ENCODE measurements at places on chromosomes 5 and 9.

DNA sequence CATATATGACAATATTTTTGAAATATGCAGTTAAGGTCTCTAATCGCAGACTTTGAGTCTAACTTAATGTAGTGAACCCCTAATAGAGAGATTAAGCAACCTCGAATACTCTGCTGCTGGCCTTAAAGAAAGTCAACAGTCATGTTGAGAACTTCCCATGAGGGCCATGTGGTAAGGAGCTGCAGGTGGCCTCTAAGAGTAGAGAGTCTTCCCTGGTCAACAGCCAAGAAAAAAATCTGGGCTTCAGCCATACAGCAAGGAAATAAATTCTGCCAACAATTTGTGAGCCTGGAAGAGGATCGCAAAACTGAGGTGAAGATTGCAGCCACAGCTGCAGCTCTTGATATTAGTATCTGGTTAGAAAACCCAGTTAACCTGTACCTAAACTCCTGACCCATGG, 935.2 kb upstream of the TYRP1 start:
- no peak for DNase-seq

GRCh38 chr9:12318732-12319685, 374.2 kb upstream of the TYRP1 start:
- DNase-seq: no peak

DNA sequence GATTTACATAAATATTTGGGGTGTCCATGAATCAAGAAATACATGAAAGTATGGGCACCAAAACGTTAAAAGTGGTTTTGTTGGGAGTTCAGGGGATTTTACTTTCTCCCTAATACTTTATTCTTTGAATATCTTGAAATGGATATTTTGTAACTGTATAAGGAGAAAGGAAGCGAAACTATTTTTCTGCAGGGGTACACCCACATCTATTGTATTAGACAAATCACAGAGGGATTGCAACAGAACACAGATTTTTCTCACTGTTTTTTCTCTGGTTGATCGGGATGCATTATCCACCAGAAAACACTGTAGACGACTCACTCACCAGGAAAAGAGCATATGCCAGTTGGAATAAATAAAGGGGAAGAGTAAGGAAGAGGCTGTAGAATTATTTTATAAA, 1.2 kb upstream of the RABGAP1 start:
- no peak for DNase-seq

DNA sequence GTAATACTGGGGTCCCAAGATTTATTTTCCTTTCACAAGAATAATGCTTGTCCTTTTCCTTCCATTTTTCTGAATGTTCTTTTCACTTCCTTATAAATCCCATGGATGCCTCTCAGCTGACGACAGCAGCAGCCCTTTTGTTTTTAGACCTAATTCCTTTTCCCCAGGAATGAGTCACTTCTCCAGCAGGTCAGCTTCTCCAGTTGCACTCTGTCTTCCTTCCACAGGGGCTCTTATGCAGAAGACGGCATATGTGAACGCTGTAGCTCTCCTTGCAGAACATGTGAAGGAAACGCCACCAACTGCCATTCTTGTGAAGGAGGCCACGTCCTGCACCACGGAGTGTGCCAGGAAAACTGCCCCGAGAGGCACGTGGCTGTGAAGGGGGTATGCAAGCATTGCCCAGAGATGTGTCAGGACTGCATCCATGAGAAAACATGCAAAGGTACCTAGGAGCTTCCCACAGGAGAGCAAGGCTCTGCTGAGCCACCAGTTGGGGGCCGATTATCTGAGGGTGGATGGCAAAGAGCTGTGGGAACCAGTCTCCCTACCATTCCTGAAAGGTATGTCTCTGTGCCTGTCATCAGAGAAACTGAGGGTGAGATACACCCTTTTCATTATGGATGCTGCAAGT, 72.9 kb downstream of the RFK start:
- DNase-seq: no peak

DNA sequence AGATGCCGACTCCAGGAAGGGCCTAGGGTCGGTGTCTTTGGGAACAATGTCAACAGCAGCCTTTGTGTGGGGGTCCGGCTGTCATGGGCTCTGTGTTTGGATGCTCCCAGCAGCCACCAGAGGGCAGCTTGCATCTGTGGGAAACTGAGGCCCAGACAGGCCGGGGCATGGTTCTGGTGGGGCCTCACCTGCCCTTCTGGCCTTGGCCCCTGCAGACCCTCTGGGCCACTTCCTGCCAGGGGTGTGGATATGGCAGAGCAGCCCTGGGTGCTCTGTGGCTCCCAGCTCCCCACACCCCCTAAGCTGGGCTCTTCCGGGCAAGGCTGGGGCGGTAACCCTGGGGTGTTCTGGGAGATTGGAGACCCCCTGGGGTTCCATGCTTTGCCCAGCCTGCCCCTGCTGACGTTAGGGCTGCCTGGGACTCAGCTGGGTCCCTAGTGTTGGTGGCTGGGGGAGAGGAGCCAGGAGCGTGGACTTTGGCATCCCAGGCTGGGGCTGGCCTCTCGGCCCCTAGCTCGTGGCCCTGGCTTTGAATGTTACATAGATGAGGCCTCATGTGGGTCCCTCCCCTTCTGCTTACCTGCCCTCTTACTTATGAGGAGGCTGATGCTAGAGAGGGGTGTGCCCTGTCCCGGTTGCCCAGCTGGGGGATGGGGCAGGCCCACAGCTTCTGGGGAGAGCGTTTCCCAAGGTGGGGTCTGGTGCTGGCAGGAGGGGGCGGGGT, 38.3 kb downstream of the RXRA start:
- no peak for DNase-seq

- DNase-seq: no peak
These were observed 187.1 kb downstream of the CFAP90 start for GRCh38 chr5:7663808-7664207.

- DNase-seq: no peak
These were observed 25.6 kb downstream of the RASGRF2 start for GRCh38 chr5:80985600-80986228.

DNA sequence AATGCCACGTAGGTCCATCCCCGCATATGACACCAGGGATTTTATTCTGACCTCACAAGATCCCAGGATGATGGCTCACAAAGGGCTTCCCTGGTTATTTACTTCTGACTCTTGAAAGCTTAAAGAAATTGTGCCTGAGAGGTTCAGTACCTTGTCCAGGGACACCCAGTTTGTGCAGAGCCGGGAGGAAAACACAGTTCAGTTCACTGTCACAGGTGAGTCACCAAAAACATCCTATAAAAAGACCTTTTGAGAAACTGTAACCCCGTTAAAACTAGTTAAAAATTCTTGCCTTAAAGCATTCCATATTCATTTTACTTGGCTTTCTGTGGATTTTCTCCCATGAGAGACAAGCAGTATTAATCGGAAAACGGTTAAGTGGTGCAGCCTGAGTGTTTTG, 56.6 kb downstream of the ZNF510 start:
- DNase-seq: peak; percentile 7

- no peak for DNase-seq
These were observed 21.3 kb downstream of the HTR4 start for GRCh38 chr5:148633067-148633377.

DNA sequence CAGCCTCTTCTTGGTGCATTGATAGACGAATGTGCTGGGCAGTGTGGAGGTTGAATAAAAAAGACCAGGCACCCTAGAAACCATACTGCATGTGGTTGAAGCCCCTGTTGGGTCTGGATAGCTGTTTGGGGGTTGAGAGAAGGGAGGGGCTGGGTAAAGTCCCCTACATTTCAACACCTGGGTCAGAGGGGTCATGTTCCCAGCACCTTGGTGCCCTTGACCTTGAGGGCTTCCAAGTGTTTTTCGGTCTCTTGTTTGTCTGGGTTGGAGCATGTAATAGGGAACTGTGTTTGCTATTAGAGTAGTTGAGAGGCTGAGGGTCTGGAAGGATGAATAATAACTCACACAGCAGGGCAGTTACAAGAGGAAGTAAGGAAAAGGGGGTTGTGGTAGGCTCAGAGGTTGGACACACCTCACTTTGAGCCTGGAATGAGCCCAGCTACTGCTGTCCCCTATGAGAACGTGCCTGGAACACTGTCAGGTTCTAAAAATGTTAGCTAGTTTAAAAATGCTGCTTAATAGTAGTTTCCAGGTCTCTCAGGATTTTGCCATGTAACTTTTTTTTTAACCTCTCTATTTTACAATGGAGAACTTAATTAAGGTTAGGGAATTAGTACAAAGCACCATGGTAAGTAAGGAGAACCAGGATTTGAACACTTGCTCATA, 155.2 kb upstream of the SPRY4 start:
- DNase-seq: no peak

DNA sequence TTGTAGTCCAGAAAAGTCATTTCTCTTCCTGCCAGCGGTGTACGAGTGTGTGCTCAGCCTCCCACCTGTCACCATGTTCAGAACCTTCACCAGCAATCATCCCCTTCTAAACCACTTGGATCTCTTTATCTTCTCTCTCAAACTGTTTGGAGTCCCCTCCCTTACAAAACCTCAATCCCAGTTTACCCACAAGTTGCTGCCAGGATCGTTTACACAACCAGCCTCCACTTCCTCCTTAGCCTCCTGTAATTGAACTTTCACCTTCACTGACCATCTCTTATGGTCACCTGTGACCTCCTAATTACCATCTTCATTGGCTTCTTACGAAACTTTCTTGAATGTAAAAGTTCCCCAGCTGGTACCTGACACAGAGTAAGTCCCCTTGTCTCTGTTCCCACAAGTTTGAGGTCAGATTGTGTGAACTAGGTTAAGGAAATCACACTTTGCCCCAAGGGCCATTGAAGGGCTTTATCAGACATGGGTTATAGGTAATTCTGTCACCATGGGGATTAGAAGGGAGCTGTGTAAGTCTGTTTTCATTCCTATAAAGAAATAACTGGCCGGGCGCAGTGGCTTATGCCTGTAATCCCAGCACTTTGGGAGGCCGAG, 20.0 kb downstream of the RNF44 start:
- DNase-seq: no peak

DNA sequence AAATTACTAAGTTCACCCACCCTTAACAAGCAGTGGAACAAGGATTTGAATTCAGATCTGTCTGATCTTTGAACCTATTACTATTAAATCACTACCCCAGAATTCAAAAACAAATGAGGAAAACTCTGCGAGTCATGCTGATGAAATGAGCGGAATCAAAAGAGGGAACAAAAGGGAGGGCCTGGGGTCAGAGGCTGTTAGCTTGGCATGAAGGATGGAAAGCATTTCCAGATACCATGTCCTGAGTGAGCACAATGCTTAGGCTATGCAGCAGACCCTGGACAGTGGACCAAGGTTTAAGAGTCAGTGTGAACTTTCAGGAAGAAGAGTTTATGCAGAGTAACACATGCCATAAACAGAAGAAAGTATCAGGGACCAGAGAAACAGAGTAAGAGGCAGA, 30.5 kb downstream of the GRIA1 start:
- DNase-seq: no peak

GRCh38 chr5:149421372-149421685, 42.2 kb upstream of the IL17B start:
- no peak for DNase-seq

- DNase-seq: no peak
These were observed 1671.2 kb upstream of the ACO1 start for GRCh38 chr9:30713243-30713642.

DNA sequence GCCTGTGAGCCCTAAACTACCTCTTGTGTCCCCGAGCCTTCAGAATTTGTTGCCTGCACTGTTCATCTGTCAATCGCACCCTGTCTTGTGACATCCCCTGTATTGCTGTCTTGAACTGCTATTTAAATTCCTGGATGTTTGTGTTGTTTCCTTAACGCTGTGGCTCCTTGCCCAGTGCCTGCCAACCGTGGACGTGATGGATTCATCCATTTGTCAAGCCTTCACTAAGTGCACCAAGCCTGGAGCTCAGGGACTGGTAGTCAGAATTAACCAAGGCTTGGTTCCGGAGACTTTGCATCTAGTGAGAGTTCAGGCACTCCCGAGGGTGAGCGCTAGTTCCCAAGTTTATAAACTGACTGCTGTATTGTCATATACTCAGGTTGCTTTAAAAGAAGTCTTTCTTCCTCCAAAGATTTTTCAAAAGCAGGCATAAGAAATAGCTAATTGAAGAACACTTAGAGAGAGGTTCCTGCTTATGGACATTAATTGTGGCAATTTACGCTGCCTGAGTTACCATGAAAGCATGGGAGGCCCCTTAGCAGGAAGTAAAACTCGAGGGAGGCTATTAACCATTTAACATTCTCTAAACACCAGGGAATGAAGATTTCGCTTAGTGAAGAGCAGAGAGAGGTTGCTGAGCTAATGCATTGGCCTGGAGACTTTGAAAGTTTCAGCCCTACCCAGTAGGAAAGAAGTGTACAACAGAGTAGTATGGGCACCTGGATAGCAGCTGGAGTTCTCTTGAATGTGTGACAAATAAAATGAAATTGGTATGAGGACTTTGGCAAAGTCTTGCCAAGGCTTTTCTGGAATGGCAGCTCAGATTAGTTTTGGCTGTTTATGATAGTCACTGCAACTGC, 29.0 kb downstream of the RGS3 start:
- peak; percentile 58 for DNase-seq

DNA sequence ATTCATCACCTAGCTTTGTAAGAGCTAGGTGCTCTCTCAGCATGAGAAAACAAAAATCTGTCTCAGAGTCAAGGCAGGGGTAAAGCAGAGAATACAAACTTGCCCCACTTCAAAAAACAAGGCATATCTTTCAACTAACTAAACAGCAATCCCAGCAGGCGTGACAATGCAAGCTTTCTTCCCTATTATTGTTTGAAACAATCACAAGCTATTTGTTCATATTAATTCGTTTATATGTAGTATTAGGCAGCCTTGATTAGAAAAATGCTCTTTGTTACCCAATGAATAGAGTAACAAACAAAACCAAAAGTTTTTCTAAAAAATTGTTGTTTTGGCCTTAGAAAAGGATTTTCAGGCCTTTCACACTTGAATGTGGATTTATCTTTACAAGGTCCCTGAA, 71.1 kb downstream of the LPAR1 start:
- DNase-seq: no peak

- DNase-seq: no peak
These were observed 492.4 kb downstream of the GADD45G start for GRCh38 chr9:90097237-90097636.

DNA sequence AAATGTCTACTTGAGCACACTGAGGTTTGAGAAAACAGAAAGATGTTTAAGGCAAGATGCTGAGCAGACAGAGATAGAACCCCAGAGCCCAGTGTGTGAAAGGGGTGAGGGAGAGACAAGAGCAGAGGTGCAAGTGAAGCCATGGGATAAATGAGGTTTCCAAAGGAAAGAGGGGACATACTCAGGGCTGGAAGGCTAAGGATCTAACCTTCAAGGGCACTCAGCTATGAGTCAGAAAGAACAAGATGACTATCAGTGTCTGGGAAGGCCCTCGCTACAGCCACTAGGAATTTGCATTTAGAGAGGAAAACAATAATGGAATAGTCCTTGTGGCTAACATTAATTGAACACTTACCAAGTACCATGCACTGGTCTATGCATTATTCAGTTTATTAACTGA, 113.7 kb downstream of the HTR4 start:
- DNase-seq: no peak

All from DMS79 (cell line).